ENCODE measurements at places on chromosomes 1 and 21.

DNA sequence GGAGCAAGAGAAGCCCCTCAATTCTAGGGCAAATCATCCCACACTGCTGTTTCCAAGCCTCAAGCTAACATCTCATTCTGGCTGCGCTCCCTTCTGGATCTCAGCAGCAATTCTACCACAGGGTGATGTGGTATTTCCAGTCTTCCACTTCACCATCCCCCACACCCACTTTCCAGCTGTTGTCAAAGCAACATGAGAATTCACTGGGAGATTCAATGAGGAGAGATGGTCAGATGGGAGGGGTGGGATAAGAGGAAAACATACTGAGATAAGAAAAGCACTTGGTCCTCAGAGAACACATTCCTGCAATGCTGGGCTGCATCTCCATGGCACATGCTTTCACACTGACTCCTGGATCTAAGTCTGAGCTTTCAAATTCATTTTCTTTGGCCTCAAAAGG, 47.3 kb upstream of the LRRC52 start:
- no peak for DNase-seq

GRCh38 chr1:204348242-204348641, 11.5 kb downstream of the PLEKHA6 start:
- DNase-seq, result no peak

DNA sequence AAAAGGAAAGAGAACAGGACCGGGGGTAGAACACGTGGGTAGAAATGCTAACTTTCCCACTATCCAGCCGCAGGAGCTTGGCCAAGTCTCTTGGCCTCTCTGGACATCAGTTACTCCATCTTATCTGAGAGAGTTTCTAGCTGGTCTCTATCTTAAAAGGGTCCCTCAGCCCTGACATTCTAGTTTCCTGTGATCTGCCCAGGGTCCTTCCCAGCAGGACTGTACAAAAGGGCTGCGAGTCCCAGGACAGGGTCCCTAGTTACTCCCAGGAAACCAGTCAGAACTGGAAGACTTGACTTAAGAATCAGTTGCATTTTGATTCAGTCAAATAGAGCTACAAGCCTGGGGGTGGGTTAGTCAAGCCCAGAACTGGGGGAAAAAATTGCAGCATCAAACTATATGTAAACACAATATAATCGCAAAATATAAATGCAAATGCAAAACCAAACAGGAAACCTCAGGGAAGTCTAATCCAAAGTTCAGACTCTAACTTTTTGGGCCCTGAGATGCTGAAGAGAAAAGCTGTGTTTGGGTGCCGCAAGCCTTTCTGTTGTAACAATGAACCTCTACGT, 2.9 kb downstream of the ASAP3 start:
- no peak for DNase-seq

GRCh38 chr1:233217832-233218231, 77.7 kb downstream of the PCNX2 start:
- DNase-seq, result no peak

- DNase-seq, result no peak
These were observed 358.4 kb downstream of the NTNG1 start for GRCh38 chr1:107499139-107499744.

DNA sequence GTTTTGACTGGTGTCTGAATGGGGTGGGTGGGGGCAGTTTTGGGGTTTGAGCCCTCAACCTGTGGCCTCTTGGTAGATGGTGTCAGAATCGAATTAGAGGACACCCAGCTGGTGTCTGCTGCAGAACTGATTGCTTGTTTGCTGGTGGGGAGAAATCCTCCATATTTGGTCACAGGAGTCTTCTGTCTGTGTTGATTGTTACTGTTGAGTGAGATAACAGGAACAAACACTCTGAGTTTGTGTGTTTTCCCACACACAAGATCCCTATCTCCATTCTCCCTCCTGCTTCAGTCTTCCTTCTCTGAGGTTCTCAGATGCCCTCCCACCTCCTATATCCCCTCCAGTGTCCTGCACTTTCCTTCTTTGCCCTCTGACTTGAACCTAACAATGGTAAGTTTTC, 19.1 kb upstream of the CGN start:
- no peak for DNase-seq

- peak; percentile 92 for DNase-seq
These were observed 98.0 kb upstream of the DUSP10 start for GRCh38 chr1:221839782-221840395.

DNA sequence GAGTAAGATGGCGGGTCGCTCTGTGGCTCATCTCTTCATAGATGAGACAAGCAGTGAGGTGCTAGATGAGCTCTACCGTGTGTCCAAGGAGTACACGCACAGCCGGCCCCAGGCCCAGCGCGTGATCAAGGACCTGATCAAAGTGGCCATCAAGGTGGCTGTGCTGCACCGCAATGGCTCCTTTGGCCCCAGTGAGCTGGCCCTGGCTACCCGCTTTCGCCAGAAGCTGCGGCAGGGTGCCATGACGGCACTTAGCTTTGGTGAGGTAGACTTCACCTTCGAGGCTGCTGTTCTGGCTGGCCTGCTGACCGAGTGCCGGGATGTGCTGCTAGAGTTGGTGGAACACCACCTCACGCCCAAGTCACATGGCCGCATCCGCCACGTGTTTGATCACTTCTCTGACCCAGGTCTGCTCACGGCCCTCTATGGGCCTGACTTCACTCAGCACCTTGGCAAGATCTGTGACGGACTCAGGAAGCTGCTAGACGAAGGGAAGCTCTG, 2.4 kb downstream of the TNFAIP8L2 start:
- no peak for DNase-seq

DNA sequence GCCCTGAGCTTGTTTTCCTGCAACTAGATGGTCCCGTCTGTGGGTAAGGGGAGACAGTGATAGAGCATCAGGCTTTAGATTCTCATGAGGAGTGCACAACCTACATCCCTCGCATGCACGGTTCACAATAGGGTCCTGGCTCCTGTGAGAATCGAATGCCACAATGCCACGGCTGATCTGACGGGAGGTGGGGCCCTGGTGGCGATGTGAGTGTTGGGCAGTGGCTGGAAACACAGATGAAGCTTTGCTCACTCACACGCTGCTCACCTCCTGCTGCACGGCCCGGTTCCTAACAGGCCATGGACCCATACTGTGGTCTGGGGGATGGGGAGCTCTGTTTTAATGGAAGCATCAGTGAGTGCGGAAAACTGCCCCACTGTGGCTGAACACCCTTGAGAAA, 35.8 kb upstream of the TTC34 start:
- DNase-seq, result no peak

- no peak for DNase-seq
These were observed 17.3 kb upstream of the MIIP start for GRCh38 chr1:12001996-12002493.

- DNase-seq, result peak; percentile 53
These were observed 99.1 kb downstream of the BEND5 start for GRCh38 chr1:48677306-48678287.

GRCh38 chr1:12435639-12436344, 182.2 kb downstream of the DHRS3 start:
- DNase-seq, result peak; percentile 59

- DNase-seq, result no peak
These were observed 28.6 kb downstream of the CD247 start for GRCh38 chr1:167489571-167490340.

- no peak for DNase-seq
These were observed 3.0 kb upstream of the CTSK start for GRCh38 chr1:150810958-150811659.

DNA sequence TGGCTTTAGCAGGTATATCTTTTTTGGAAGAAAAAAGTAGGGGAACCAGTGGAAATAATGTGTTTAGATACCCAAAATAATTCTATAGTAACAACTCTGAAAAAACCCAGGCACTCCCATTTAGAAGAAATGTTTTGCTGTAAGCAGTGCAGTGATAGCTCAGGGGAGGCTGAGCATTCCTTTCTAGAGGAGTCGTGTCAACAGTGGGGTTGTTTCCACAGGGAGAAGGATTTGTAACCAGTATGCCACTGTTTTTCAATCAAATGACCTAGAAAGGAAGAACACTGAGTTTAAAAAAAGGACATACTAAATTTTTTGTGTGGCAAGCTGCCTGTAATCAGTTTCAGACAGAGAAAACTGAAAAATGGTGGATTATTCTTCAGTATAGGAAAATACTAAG, 2.4 kb downstream of the PGD start:
- DNase-seq, result peak; percentile 76
